Lung microvascular endothelial cell (primary cell): ENCODE measurements at places on chromosomes 6 and 20. TPM values are rescaled to one million over a fixed set of nuclear protein-coding genes. Genes with fewer than 3 reads are reported as not detected.

NR2E1 gene
- not detected in 2 replicates for total RNA-seq

HFE gene
- total RNA-seq: 1.4 and 1.7 TPM in 2 replicates

KCNK15 gene
- not detected in 2 replicates for total RNA-seq

- no peak for DNase-seq
Measured at GRCh38 chr20:2729791-2730190, 37.2 kb downstream of the EBF4 start.

DNA sequence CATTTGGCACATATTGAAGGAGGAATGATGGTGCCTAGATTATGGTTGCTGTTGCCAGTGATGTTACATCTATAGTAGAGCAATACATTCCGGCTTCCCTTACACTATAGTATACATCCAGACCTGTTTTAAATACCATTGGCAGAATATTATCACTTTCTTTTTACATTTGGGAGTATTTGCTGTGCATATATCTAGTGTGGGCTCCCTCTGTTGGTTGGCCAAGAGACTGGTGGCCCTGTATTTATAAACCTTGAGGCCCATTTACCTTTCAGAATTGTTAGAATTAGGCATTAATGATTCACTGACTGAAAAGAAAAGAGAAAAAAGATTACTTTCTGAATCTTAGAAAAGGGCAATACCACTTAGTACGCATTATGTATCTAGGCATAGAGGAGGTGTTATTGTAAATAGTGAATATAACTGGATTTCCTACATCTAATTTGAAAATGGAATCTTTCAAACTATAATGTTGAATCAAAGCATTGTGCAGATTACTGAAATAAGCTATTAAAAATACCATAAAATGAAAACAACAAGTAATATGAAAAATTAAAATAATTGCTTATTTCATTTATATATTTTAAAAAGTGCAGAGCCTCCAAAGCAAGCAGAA lies 628.8 kb upstream of the MAN1A1 start:
- peak; percentile 41 for DNase-seq

MYLK4 gene
- total RNA-seq: 0.40 and 0.44 TPM in 2 replicates

- no peak for DNase-seq
Measured at GRCh38 chr20:58677079-58677604, 15.5 kb upstream of the NPEPL1 start.
